ENCODE measurements at places on chromosomes 6 and 20.

GRCh38 chr6:139981768-139982181 is 607.3 kb upstream of the CITED2 start:
- no peak for DNase-seq

DNA sequence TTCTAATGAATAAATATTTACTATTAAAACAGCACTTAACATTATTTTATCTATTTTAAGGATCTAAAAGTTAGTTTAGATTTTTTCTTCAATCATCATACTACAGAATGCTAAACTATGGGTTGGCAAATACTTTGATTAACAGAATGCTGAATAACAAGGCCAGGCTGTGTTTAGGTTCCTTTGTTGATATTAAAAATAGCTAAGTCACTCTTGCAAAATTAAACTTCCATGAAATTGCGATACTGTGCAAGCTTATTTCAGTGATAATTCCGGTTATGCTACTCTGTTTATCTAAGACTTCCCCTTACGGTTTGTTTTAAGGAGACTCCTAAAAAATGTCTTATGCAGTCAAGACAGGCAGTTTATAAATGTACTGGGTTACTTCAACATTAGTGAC is 2.8 kb downstream of the RNF24 start:
- DNase-seq = no peak

DNA sequence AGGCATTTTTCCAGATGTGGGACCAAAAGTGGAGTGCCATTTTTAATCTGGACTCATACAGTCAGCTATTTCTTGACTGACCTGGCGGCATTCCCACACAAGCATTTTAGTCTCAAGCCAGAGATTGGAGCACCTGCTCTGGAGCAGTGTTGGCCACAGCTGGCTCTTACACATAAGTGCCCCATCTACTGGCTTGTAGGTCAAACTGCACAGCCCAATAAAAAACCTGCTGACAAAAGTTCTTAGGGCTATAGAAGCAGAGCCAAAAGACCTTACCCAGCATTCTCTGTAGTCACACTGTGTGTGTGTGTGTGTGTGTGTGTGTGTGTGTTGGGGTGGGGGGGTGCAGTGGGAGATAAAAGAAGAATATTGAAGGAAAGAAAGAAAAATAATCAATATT is 38.6 kb upstream of the SENP6 start:
- peak; percentile 28 for DNase-seq

GRCh38 chr20:37231947-37232630 is 29.5 kb downstream of the GHRH start:
- DNase-seq = no peak

DNA sequence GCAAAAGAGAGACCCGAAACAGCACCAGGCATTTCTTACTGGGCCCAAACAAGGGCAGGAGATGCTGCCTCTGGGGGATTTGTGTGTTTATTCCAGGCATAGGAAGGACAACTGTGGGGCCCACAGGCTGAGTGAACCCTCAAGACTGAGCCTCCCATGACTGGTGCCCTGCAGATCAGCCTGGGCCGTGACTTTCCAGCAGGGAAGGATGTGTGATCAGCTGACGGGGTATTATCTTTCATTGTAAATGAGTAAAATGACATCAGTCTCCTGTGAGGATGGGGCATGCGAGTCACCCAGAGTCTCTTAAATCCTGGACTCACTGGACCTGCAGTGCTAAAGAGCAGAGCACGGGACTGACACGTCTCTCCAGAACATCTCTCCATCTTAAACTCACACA is 3.9 kb upstream of the TEAD3 start:
- DNase-seq = no peak

GRCh38 chr20:37384683-37385174 is 38.8 kb downstream of the SRC start:
- DNase-seq = peak; percentile 91

GRCh38 chr20:38762174-38762573 is 13.9 kb downstream of the ACTR5 start:
- no peak for DNase-seq

DNA sequence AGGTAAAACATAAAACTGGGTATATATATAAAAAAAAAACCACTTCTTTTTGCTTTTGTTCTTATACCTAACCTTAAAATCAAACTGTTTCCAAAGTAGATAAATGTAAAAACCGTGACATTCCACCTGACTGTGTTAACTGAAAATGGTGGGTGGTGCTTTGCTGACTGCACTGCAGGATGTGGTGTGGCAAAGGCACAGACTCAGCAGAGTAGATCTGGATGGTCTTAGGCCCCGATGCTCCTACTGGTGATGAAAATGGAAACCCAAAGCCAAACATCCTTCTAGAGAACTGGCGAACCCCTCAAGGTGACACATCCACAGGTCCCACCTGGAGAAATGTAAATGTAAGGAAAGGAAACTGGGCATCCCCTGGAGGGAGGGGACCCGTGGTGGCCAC is 8.9 kb downstream of the TGIF2 start:
- no peak for DNase-seq

DNA sequence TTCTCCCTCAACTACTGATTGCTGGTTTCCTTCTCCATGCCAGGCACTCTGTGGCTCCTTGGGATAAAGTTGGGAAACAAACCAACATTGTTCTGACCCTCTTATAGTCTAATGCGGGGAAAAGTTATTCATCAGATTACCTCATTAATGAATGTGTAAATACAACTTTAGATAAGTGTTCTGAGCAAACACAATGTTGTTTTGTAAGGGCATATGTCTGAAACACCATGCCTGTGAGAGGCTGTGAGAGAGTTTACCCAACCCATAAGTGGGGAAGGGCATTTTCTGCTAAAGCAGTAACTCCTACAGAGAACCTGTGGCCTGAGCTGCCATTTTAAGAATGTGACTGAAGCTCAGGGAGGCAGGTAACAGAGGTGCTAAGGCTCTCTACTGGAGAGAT is 283.5 kb downstream of the KHDC1L start:
- no peak for DNase-seq

DNA sequence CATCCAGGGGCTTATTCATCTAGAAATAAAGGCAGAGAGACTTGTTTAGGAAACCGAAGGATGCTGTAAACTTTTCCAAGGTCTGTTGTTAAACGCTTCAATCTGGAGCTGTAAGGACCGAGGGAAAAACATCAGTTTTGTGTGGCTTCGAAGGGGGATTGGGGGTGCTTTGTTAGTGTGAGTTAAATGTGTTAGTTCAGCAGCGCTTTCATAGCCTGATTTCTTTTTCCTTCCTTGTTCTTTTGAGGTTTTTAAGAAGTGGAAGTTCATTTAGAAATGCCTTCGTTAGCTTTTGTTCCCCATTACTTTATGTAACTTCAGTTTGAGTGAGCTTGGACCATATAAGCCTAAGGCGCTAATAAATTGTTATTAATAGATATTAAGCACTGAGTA is 1.5 kb downstream of the ANKS1A start:
- DNase-seq = no peak

- no peak for DNase-seq
These were observed 113.2 kb downstream of the PRDM1 start for GRCh38 chr6:106199331-106199730.

GRCh38 chr20:46575394-46575793 is 24.9 kb upstream of the OCSTAMP start:
- no peak for DNase-seq

DNA sequence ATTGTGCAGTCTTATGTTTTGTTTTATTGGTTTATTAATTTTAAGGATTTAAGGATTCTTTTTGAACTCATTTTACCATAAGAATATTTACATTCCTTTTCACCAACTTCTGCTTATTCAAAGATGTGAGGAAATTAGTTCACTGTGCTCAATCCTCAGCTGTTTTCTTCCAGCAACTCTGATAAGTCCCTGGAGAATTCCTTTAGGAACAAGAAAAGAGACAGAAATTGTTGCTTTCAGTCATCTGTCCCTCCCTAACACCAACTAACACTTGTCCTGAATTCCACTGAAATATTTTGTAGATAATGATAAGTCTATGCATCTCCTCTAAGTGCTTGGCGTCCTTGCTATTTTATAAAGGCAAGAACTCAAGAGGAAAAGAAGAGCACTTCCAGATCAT is 334.8 kb upstream of the MARCKS start:
- no peak for DNase-seq

- peak; percentile 19 for DNase-seq
These were observed 84.4 kb downstream of the SYNE1 start for GRCh38 chr6:152552616-152553209.

- peak; percentile 55 for DNase-seq
These were observed 185.9 kb downstream of the PDE7B start for GRCh38 chr6:136037242-136037875.

DNA sequence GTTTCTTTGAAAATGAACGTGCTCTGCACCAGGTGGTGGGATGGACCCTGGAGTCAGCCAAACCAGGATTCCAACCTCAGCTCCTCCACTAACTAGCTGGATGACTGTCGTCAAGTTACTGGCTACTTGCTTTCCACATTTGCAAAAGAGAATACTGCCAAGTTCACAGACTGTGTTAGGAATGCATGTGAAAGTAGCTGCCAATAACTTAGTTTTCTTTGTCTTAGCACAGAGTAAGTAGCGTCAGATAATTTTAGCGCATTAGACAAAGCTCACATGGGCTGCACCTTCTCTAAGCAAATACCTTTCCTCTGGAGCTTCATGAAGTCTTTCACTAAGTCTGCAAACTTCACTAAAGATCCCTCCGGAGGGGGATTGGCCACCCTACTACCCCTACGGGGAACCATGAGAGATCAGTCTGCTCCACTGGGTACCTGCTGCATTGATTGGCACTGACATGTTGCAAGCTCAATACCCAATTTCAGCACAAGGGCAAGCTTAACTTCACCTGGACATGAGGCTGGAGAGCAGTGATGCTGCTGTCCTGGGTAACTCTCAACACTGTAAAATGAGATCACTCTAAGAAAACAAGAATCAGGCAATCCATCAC is 113.9 kb downstream of the MBOAT1 start:
- DNase-seq = no peak

GRCh38 chr6:72922401-72922800 is 300.5 kb downstream of the KCNQ5 start:
- no peak for DNase-seq

DNA sequence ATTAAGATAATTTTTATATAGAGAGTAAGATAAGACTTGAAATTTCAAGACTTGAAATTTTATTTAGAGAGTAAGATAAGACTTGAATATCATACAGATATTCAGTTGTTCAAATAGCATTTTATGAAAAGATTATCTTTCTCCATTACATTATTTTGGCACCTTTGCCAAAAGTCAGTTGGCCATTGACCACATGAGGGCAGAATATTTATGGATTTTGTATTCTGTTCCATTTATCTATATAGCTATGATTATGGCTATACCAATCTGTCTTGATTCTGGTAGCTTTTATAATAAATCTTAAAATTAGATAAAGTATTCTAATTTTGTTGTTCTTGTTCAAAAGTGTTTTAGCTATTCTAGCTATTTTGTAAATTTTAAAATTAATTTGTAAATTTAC is 537.9 kb upstream of the GJE1 start:
- DNase-seq = no peak

DNA sequence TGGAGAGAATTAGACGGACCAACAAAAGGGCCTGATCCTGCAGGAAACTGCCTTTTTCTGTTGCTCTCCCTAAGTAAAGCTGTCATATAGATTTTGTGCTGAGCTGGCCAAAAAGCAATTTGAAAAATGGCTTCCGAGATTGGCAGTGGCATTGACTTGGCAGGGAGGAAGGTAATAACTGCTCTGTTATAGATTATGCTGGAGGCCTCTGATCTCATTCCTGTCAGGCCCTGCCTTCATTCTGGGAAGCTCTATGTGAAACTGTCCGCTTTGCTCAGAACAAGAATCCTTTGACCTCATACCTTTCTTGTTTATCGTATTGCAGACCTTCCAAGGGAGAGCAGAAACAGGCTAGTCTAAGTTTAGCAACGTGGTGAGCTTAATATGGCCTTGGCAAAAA is 234.4 kb downstream of the PHACTR1 start:
- no peak for DNase-seq

DNA sequence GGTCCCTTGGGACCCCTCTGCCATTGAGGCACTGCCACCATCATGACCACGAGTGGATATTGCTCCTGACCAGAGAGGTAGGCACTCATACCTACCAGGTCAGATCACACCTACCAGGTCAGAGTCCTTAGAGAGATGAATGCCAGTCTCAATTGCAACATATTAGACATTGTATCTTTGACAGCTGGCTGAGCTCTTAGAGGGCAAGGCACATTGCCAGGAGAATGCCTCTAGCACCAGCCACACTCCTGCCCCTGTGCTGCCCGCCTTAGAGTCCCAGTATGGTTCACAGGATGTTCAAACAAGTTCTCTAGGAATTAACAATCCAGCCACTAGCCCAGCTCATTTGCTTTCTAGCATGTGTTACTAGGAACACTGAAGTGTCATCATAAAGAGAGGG is 65.9 kb downstream of the TMEM244 start:
- no peak for DNase-seq

GRCh38 chr6:21781128-21781527 is 187.6 kb downstream of the SOX4 start:
- no peak for DNase-seq

DNA sequence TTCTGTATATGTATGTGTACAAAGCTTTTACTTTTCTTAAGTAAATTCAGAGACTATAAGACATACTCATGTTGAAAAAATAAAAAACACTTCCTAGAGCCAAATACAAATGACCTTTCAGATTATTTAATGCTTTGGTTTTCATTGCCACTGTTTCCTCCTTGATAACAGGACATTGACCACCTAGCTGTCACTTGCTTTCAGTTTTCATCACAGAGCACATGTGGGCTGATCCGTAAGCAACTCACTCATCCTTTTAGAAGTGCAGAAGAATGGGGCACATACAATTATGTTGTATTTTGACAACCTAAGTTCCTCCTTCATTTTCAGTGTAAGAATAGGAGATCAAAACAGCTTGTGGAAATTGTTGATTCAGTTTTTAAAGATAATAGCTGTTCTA is 6.2 kb downstream of the ZBTB2 start:
- DNase-seq = peak; percentile 36

GRCh38 chr20:16018881-16019280 is 554.4 kb downstream of the KIF16B start:
- DNase-seq = no peak

- DNase-seq = no peak
These were observed 14.2 kb upstream of the SHLD1 start for GRCh38 chr20:5735845-5736510.

GRCh38 chr20:58907320-58908137 is 55.0 kb downstream of the GNAS start:
- peak; percentile 86 for DNase-seq
